Placental epithelial cell (primary cell): ENCODE measurements at places on chromosomes 12 and 14. TPM values are rescaled to one million over a fixed set of nuclear protein-coding genes. Genes with fewer than 3 reads are reported as not detected.

Gene HOXC11
- not detected in 2 replicates for total RNA-seq

Gene FGF6
- not detected in 2 replicates for total RNA-seq

Gene HCAR2
- 0.39 and 0.54 TPM in 2 replicates for total RNA-seq

Gene PTPRR
- total RNA-seq: 0.87 TPM in 1 of 2 replicates, not detected in the other

Gene NGB
- total RNA-seq: not detected in 2 replicates

Gene RAPGEF3
- 3.6 and 5.1 TPM in 2 replicates for total RNA-seq

Gene KRT79
- total RNA-seq: not detected in 2 replicates

Gene KLHL33
- under 0.01 TPM in 1 of 2 replicates, not detected in the other for total RNA-seq

Gene AICDA
- total RNA-seq: 0.11 TPM in 1 of 2 replicates, not detected in the other

Gene RERG
- total RNA-seq: not detected in 2 replicates

Gene ADAM21
- under 0.01 and 0.43 TPM in 2 replicates for total RNA-seq

Gene MCRS1
- 55.4 and 93.0 TPM in 2 replicates for total RNA-seq

Gene KRT3
- not detected in 2 replicates for total RNA-seq

Gene TESPA1
- total RNA-seq: not detected in 2 replicates

Gene ESR2
- not detected in 2 replicates for total RNA-seq

Gene SYNDIG1L
- not detected in 2 replicates for total RNA-seq

Gene VRK1
- 18.1 and 34.9 TPM in 2 replicates for total RNA-seq

Gene NRIP2
- not detected in 2 replicates for total RNA-seq

Gene DHRS2
- total RNA-seq: 82.9 and 146 TPM in 2 replicates

Gene TMEM233
- not detected in 2 replicates for total RNA-seq

Gene DRAM1
- 10.2 and 16.5 TPM in 2 replicates for total RNA-seq

Gene KCNJ8
- not detected in 2 replicates for total RNA-seq

Gene CCDC91
- 20.7 and 21.6 TPM in 2 replicates for total RNA-seq

Gene GALNT16
- under 0.01 TPM in 2 replicates for total RNA-seq

Gene PLA2G1B
- total RNA-seq: not detected in 2 replicates

Gene CD63
- total RNA-seq: 692 and 1,100 TPM in 2 replicates

Gene CNTN1
- total RNA-seq: not detected in 2 replicates

Gene AMHR2
- total RNA-seq: not detected in 2 replicates

Gene DLGAP5
- 3.5 and 11.1 TPM in 2 replicates for total RNA-seq

Gene PLCZ1
- not detected in 2 replicates for total RNA-seq

Gene TCL1A
- not detected in 2 replicates for total RNA-seq

Gene CYP27B1
- 2.9 and 3.9 TPM in 2 replicates for total RNA-seq

Gene NTN4
- 7.1 and 78.1 TPM in 2 replicates for total RNA-seq

Gene ANKS1B
- total RNA-seq: 3.9 and 8.0 TPM in 2 replicates

Gene NEUROD4
- not detected in 2 replicates for total RNA-seq
